ENCODE measurements at places on chromosomes 1 and 21.

DNA sequence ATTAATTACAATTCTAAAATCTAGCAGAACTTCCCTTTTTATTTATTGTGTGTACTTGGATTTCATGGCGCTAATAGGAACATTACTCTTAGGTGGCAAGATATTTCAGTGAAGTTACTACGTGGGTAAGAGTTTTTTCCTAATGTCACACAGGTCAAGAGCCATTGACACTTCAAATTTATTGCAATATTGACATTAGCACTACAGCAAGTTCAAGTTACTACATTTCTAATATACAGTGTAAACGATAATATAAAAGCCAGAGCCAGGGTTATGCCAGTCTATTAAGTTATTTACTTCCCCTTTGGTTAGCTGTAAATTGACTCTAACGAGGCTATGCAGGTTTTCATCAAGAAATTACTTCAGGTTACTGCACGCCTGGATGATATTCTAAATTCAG lies 29.7 kb downstream of the CHODL start:
- no peak for DNase-seq

GRCh38 chr1:58814251-58815068 lies 30.6 kb upstream of the JUN start:
- no peak for DNase-seq

- DNase-seq = no peak
Observed at GRCh38 chr1:243315455-243315854, 59.6 kb downstream of the SDCCAG8 start.

GRCh38 chr1:163170975-163171676 lies 31.6 kb downstream of the RGS5 start:
- DNase-seq = peak; percentile 2

DNA sequence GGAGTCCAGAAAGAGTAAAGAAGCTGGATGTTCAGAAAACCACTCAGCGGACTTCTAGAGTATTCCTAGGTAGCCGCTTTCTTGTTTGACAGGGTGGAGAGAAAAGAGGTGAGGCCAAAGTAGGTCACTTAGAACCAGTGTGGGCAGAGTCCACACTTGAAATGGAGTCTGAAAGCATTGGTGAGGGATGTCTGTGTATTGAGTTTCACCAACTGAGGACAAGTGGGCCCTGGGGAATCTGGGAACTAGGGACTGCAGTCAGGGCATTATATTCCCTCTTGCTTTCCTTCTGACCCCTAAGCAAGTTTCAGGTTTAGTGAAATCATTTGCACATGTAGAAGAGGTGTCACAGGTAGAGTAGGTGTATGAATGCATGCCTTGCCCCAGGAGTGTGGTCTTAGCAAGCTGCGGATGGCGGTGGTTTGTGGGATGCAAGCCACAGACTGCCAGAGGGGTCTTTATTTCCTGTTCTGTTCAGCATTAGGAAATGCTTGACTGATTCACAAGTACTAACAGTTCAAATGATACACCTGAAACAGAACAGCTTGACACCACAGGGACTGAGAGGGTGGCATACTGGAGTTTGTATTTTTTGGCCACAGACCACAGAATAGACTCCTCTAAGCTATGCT lies 1.1 kb upstream of the GNG12 start:
- DNase-seq = no peak

GRCh38 chr1:55289614-55290013 lies 74.5 kb upstream of the USP24 start:
- no peak for DNase-seq

- DNase-seq = no peak
Observed at GRCh38 chr1:37817481-37817880, 9.5 kb upstream of the YRDC start.

DNA sequence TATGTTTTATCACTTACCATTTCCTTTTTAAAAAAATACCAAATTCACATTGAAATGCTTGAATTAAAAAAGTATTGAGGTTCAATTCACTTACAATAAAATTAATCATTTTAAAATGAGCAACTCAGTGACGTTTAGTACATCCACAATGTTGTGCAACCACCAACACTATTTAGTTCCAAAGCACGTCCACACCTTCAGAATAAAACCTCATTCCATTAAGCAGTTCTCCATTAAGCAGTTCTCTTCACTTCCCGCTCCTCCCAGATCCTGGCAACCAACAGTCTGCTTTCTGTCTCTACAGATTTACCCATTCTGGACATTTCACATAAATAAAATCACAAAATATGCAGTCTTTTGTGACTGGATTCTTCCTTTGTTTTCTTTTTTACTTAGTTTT lies 41.3 kb downstream of the GNG4 start:
- DNase-seq = no peak

DNA sequence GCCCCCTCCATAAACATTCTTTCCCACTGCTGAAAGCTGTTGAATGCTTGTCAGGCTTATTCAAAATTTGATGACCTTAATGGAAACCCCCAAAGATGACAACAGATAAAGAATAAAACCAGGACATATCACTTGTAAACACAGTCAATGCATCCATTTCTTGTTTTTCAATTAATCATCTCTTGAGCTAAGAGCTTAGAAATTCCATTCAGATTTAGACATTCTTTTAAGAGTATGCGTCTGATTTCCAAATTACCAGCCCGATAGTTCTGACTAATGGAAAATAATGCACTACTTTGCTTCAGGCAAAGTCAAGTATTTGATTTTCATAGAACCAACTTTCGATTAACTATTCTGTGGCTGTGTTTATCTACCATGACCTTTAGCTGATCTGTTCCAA lies 100.6 kb upstream of the RUNX1 start:
- no peak for DNase-seq

GRCh38 chr1:96764469-96764868 lies 42.9 kb downstream of the PTBP2 start:
- DNase-seq = no peak

GRCh38 chr21:19031953-19032352 lies 628.4 kb upstream of the TMPRSS15 start:
- DNase-seq = no peak

- DNase-seq = peak; percentile 34
Observed at GRCh38 chr1:156276966-156277381, 5.7 kb downstream of the SMG5 start.

GRCh38 chr1:170678027-170678600 lies 14.2 kb downstream of the PRRX1 start:
- no peak for DNase-seq

- no peak for DNase-seq
Observed at GRCh38 chr1:85678193-85678592, 30.0 kb downstream of the ZNHIT6 start.

DNA sequence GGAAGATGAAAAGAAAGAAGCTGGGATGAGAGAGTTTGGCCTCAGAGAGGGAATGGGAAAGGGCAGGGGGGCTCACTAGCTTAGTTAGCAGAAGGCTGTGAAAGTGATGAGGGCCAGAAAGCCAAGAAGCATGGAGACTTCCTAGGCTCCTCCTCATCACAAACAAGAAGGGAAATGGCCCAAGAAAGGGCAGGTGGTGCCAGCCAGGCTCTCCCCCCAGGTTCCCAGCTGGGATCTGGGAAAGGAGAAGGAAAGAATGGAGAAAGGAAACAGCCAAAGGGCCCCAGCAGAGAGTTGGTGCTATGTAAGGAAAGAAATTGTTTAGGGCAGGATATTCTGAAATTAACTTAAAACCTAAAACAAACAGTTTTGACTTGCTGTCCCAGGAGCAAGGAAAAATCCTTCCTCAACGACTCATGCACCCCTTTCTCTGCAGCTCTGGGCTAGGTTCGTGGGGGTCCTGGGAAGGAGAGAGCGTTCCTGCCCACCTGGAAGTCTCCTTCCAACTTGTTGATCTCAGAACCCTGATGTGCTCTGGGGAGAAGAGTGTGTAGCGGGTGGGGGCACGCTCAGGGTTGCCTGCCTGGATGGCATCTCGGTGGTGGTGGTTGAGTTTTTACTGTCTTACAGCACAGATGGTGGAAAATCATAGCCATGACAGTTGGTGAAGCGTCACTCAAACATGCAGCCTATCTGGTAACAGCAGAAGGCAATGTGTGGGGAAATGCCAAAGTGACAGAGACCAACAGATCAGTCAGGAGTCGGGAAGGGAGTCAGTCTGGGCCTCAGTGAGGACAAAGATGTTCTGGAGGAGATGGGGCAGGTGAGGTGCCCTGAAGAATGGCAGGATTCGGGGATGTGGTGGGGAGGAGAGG lies 147.3 kb downstream of the CLIC6 start:
- DNase-seq = no peak

DNA sequence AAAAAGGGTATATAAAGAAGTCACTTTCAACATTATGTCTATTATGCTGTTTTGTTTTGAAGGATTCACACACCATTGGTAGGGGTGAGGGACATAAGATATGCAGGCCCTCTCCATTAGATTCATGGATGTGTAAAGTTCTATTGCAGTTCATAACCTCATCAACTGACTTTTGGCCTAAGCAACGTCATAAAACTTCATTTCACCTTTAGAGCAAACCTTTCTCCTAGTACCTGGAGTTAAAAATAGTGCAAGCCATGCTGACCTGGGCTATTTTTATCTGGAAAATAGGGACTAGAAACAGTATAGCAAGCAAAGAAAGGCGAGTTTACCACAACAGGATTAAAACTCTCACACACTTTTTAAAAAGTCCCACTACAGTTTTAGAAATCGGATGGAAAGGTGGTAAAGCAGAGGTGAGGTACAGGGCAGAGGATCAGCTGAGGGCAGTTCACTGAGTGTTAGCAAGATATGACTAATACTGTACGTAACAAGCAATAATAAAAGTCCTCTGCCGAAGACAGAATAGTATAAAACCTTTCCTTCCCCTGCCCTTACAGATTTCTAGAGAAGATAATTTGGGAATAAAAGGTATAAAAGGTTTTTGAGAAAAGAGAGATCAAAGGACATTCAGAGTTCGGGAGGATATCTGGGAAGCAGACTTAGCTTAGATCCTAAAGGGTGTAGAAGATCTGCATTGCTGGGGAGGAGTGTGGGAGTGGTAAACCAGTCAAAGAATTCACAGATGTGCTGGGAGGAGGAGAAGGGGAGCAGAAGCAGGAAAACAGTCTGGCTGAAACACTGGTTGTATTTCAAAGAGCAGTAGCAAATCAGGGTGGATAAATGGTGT lies 14.3 kb downstream of the EGLN1 start:
- no peak for DNase-seq

DNA sequence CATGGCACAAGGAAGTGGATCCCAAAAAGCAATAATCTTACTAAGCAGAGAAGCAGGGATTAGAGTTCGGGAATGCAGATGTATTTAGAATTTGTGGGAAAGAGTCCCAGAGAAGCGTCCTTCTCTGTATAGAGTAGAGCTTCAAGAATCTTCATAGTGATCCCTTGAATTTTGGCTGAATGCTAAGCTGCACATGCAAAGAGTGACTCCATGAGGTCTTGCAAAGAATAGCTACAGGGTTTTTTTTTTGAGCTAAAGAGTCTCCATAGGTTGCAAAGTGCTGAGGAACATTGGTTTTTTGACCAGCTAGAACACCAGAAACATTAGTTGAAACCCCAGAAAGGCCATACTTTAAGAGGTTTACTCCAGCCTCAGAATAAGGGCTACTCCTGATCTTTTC lies 206.7 kb downstream of the CTH start:
- DNase-seq = no peak

DNA sequence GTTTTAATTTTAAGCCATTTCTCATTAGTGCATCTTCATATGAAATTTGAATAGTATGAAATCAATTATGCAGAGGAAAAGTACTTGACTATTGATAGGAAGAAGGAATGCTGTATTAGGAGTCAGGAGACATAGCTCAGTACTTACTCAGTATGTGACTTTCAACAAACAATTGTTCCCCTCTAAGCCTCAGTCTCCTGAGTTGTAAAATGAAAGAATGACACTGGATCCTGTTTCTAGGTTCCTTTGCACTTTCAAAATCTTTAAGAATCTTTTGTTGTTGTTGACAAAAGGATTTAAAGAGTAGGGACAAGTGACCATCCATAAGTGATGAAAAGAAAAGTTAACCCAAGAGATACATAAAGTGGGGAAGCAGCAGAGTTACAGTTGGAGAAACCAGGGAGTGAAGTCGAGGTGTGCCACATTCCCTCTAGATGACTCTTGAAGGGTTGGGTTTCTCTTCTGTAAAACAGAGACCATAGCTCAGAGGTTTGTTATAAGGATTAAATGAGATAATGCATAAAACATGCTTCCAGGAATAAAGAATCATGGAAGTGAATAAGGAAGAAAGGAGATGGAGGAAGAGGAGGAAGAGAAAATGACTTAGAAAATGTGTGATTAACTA lies 105.7 kb upstream of the KCNJ15 start:
- DNase-seq = no peak

GRCh38 chr1:41416552-41417334 lies 55.5 kb downstream of the FOXO6 start:
- peak; percentile 14 for DNase-seq

GRCh38 chr21:41066086-41066938 lies 101.6 kb upstream of the BACE2 start:
- DNase-seq = no peak

GRCh38 chr1:226069811-226070489 lies 7.4 kb downstream of the H3-3A start:
- no peak for DNase-seq

DNA sequence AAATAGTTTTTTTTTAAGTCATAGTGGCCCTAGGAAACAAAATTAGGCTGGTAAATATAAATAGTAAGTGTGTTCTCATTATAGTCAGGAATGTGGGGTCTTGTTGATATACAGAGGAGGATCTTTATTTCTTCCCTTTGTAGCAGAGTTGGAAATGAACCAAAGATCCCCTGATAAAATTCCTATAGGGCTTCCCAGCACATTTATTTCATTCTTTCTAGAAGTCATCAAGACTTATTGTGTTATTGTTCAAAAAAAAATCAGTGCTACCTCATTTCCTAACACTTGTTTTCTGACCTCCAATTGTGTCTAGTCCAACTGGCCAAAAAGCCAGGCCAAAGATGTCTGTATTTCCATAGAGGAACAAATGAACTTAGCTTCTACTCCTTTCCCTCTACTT lies 7.6 kb upstream of the PLEKHO1 start:
- no peak for DNase-seq

DNA sequence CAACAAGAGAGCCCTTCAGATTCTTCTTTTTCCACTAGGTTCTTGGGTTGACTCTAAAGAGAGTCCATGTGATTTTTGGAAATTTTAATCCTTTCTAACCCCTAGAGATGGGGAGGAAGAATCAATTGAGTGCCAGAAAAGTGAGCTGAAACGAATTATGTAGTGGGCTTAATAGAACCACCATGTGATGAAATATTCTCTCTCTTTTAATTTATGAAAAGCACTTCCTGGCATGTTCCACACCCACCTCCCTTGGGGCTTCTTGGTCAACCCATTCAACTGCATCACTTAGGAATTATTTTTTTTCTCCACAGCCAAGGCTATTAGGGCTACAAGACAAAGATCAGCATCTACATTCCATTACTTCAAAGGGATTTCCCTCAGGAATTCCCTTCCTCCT lies 79.6 kb downstream of the ZC3H11B start:
- DNase-seq = no peak

- DNase-seq = no peak
Observed at GRCh38 chr1:28830814-28831213, 18.8 kb downstream of the OPRD1 start.

DNA sequence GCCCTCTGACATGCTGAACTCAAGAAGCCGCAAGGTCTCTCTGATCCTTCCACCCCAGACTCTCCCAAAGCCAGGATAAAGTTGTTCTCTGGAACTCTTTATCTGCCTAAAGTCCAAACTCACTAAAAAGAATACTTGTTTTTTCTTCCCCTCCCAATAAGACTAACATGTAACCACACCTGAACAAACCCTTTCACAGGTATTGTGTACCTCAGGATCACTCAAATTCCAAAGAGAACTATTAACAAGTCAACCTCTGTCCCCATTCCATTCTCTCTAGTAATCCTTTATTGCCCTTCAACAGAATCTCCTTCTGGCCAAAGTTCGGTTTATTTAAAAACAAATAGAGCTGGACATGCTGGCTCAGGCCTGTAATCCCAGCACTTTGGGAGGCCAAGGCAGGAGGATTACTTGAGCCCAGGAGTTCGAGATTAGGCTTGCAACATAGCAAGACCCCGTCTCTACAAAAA lies 4.1 kb upstream of the TOE1 start:
- no peak for DNase-seq
